ENCODE measurements at places on chromosomes 2 and 18. TPM values are rescaled to one million over a fixed set of nuclear protein-coding genes. Genes with fewer than 3 reads are reported as not detected.

The CLEC4F gene
- total RNA-seq: 0.19 TPM

The RAPGEF4 gene
- 1.8 TPM for total RNA-seq

The GORASP2 gene
- total RNA-seq: 81.3 TPM

GRCh38 chr2:24973812-24974211 lies 2.1 kb upstream of the DNAJC27 start:
- H3K27me3 ChIP-seq: no peaks in the 10 kb centered on the region
- peak overlapping the region; percentile 98 for H3K27ac ChIP-seq
- H3K36me3 ChIP-seq: no peaks in the 10 kb centered on the region
- DNase-seq: no peak

- no peak overlapping the region for H3K27ac ChIP-seq
- no peaks in the 10 kb centered on the region for H3K27me3 ChIP-seq
- H3K36me3 ChIP-seq: peaks cover 56% of the 10 kb centered on the region
- no peak overlapping the region for H3K4me3 ChIP-seq
- H3K4me1 ChIP-seq: no peaks in the 10 kb centered on the region
- no peak for DNase-seq
These were observed 28.4 kb upstream of the ARMC9 start for GRCh38 chr2:231170055-231170454.

All from naive thymus-derived CD4-positive, alpha-beta T cell (primary cell).